ENCODE measurements at places on chromosomes 6 and 20.

- no peak for DNase-seq
These were observed 24.7 kb downstream of the GJA1 start for GRCh38 chr6:121460170-121460569.

DNA sequence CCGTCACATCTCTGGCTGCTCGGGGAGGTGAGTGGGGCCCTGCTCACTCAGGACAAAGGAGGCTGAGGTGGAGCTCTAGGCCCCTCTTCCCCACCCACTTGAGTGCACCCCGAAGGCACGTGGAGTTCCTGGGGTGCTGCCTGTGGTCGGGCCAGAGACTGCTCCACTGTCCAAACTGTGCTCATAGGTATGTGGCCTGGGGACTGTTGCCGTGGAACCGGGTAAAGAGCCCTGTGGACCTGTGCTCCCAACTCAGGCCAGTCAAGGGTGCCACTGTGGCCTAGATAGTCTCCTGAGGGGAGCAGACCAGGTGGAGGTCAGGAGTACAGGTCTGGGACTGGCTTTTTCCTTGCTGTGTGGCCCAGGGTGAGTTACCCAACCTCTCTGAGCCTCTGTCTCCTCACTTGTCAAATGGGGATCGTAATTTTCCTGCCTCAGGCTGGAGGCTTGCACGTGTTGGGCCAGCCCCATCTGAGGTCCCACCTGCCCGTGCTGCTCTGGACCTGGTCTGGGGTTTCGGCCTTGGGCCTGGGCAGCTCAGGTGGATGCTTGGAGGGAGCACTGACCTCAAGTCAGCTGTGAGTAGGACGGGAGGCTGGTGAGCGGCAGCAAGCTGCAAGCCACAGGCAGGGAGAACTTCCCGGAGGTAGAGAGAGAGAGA lies 12.4 kb upstream of the NPBWR2 start:
- DNase-seq, result no peak

DNA sequence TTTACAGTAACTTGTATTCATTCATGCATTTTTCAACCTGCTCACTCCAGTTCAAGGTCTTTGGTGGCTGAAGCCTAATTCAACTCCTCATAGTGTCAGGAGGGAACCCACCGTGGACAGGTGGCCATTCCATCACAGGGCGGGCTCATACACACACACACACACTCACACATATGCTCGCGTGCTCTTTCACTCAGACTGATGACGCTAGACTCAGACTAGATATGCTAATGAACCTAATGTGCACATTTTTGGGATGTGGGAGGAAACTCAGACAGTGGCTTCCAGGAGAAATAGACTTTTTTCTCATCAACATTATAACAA lies 56.7 kb downstream of the TRIM27 start:
- no peak for DNase-seq

DNA sequence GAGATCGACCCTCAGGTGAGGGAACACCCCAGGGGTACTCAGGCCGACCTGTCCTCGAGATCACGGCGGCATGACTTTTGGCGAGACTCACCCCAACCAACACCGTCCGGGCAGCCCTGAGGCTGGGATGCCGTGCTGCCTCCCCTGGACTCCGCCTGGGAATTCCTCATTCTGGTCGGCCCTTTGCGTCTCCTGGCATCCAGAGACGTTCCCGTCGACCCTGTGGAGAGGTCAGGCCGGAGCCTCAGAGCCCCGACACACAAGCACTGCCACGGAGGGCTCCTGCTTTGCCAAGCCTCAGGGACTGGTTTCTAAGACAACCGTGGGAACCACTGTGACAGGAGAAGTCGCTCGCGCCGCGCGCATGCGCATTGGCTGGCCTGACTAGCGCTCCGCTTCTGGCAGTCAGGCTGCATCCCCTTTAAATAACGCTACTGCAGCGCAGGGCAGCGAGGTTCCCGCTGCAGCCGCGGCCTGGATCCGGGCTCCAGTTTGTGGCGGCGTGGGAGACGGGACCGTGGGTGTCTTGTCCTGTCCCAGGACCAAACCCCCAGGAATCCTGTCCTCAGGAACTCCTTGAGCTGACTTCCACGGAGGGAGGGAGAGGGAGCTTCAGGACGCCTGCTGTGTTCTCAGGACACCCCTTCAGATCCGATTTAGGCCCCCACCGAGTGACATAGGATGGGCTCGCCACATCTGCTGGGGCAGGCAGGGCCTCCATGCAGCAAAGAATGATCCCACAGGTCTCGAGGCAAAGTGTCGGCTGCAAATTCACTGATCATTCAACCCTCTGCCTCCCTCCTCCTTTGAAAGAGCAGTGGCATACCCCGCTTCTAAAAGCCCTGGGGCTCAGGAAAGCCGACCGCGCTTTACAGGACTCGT lies 163.2 kb upstream of the ZNF337 start:
- peak; percentile 84 for DNase-seq

DNA sequence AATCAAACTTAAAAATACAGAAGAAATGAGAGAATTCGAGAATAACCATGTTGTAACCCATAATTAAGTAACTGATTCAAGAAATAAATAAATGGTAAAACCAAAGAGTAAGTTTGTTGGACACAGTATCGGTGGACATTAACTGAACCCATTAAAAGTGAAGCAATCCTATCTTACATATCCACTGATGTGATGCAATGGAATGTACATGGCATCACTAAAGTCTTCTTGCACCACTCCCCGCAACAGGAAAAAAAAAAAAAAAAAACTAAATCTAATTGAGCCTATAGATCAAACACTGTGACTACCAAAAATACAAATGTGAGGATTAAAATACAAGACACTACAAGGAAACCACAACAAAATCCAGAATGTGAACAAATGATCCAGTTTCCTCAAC lies 7.9 kb downstream of the SNX14 start:
- no peak for DNase-seq

GRCh38 chr20:25030649-25031207 lies 27.2 kb downstream of the ACSS1 start:
- DNase-seq, result no peak

DNA sequence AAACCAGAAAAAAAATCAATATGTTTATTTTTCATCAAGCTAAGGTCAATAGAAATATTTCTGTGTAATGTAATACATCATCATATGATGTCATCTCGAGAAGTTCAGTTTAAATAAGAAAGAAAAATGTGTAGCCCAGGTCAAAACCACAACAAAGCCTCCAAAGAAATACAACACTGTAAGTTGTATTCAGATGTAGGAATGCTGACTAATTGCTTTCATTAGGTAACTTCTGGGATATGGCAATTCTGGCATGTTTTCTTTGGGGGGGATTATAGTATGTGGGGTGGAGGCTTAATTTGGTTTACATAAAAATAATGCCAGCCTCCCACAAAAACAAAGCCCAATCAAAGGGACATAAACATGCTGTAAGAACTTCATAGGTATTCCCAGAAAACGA lies 881.8 kb upstream of the CITED2 start:
- DNase-seq, result no peak

GRCh38 chr6:107284805-107285204 lies 169.5 kb upstream of the BEND3 start:
- no peak for DNase-seq

DNA sequence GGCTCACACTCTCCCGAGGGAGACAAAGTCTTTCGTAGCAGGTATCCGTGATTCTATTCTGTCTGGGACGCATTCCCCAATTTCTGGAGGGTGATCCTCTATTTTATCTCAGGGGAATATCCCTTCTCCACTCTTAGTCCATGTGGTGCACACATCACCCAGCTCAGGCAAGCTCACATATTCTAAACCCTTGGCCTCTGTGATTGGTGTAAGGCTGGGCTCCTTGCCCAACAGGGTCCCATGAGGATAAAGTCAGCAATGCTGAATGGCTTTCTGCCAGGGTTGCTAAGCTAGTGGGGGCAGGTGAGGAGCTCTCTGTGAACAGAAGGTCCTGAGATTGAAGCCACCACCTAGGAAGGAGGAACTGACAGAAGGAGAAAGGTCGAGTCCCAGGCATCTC lies 137.2 kb downstream of the CDH26 start:
- no peak for DNase-seq

DNA sequence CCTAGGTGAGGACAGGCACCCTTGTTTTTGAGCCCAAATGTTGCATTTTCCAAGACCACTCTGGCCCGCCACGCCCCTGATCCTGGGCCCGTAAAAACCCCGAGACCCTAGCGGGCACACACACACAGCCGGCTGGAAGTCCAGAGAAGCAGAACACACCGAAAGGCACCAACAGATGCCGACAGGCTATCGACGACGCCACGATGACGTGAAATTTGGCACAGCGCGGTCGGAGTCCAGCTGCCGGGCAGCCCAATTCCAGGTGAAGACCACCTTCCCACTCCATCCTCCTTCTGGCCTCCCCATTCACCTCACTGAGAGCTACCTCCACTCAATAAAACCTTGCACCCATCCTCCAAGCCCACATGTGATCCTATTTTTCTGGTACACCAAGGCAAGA lies 34.0 kb upstream of the PNPLA1 start:
- DNase-seq, result no peak

GRCh38 chr20:6504826-6505225 lies 262.7 kb upstream of the BMP2 start:
- DNase-seq, result no peak

DNA sequence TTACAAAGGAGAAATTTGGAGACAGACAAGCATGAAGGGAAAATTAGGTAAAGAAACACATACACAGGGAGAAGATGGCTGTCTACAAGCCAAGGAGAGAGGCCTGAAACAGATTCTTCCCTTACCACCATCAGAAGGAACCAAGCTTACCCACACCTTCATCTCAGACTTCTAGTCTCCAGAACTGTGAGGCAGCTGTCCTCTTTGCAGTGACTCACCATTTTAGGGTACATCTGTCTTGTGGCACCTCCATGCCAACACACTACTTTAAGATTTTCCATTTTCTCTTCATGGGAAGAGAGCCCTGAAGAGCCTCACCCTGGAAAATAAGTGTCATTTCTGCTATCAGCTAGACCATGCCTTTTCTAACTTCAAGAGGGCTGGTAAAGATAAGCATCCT lies 369.3 kb downstream of the FRK start:
- DNase-seq, result no peak

DNA sequence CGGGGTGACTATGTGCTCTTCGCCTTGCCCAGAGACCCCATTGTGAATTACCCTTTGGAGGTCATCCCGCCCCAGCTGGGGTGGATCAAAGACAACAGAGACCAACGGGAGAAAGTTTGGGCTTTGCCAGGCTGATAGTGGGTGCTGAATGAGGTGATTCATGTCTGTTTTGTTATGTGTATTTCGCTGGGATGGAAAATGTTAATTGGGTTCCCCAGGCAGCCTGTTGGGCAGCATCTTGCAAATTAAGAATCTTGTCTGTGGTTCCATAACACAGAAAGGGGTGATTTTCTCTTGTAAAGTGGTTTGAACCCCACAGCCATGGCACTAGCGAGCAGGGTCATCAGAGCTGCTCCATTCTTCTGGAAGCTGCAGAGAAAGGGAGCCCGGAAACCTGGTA lies 63.1 kb upstream of the UNC93A start:
- no peak for DNase-seq

- DNase-seq, result no peak
These were observed 7.3 kb upstream of the RNF24 start for GRCh38 chr20:4022386-4023286.
